B cell (primary cell): ENCODE measurements at places on chromosomes 12 and 14. TPM values are rescaled to one million over a fixed set of nuclear protein-coding genes. Genes with fewer than 3 reads are reported as not detected.

Gene WSB2
- total RNA-seq = 21.4 and 26.8 TPM in 2 replicates

Gene ARID2
- 49.2 and 56.9 TPM in 2 replicates for total RNA-seq

Gene TAS2R31
- 5.0 and 5.7 TPM in 2 replicates for total RNA-seq

Gene B4GALNT1
- 0.22 TPM in 1 of 2 replicates, not detected in the other for total RNA-seq
